ENCODE measurements at places on chromosomes 16 and 17. TPM values are rescaled to one million over a fixed set of nuclear protein-coding genes. Genes with fewer than 3 reads are reported as not detected.

The ZFP90 gene
- 22.8 TPM for total RNA-seq

The QRICH2 gene
- total RNA-seq: 2.2 TPM

The MSLN gene
- total RNA-seq: not detected

The IGSF6 gene
- not detected for total RNA-seq

The EFTUD2 gene
- total RNA-seq: 115 TPM

The KRT40 gene
- total RNA-seq: not detected

The KCNAB3 gene
- total RNA-seq: under 0.01 TPM

The ERAL1 gene
- 25.4 TPM for total RNA-seq

The KRT12 gene
- total RNA-seq: not detected

The SULT1A2 gene
- not detected for total RNA-seq

The BAHCC1 gene
- 6.2 TPM for total RNA-seq

The CHST5 gene
- total RNA-seq: 0.20 TPM

The KRTAP3-1 gene
- total RNA-seq: not detected

The RASD1 gene
- 17.6 TPM for total RNA-seq

The DGKE gene
- 4.0 TPM for total RNA-seq

The PRCD gene
- 4.1 TPM for total RNA-seq

The MYLK3 gene
- 0.73 TPM for total RNA-seq

The KRTAP1-1 gene
- total RNA-seq: not detected

The CMTM3 gene
- total RNA-seq: 15.8 TPM

The RAB11FIP4 gene
- 0.20 TPM for total RNA-seq

The ORMDL3 gene
- total RNA-seq: 32.7 TPM

The ADGRG1 gene
- total RNA-seq: 6.8 TPM

The COL1A1 gene
- total RNA-seq: 577 TPM

The WFDC1 gene
- under 0.01 TPM for total RNA-seq

The WWP2 gene
- total RNA-seq: 30.5 TPM

The TRIM72 gene
- under 0.01 TPM for total RNA-seq

The ZNF500 gene
- 9.6 TPM for total RNA-seq

The SHISA9 gene
- total RNA-seq: not detected

The GFAP gene
- not detected for total RNA-seq

The IRX5 gene
- 5.3 TPM for total RNA-seq

The TAOK1 gene
- total RNA-seq: 37.5 TPM

The UNKL gene
- 5.5 TPM for total RNA-seq

The NAGS gene
- 41.4 TPM for total RNA-seq

The HS3ST6 gene
- not detected for total RNA-seq

The MYOCD gene
- not detected for total RNA-seq

The EVPLL gene
- not detected for total RNA-seq

The NTN1 gene
- 0.37 TPM for total RNA-seq

The TEKT5 gene
- not detected for total RNA-seq

The GPT2 gene
- 6.1 TPM for total RNA-seq

The G6PC1 gene
- total RNA-seq: not detected

The RNF167 gene
- total RNA-seq: 29.9 TPM

The FZD2 gene
- total RNA-seq: 2.9 TPM

The CCDC182 gene
- not detected for total RNA-seq

The USB1 gene
- total RNA-seq: 20.2 TPM

The FBXW10B gene
- total RNA-seq: 2.2 TPM

The PERCC1 gene
- not detected for total RNA-seq

The STH gene
- total RNA-seq: not detected

Measured in subcutaneous preadipocyte (primary cell).